ENCODE measurements at places on chromosomes 5 and 9.

DNA sequence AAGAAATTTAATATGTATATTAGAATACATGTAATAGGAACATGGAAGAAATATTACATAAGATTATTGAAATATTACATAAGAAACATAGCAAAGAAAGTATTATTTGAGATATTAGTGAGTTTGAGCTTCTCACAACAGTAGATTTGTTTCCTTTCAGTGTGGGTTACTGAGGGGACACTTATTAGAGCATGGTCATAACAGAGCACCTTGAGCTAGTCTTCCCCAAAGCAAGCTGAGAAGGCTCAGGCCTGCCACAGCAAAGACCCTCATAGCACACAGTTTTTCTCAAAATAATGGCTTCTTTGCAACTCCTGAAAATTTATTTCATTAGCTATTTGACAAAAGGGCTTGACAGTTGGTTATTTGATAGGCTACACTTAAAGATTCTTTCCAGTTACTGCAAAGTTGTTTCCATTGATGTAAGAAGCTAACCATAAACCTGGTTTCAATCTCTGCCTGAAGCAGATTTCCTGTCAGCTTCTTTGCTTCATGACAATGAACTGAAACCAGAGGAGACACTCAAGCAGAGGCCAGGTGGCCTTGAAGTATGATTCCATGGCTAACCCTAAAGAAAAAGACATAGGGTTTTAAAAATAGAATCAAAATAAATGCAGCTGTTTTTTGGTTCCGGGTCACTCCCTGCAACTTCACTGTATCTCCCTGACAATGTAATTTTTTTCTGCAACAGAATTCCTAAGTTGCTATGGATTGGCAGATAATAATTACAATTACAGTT is 68.6 kb downstream of the ERMP1 start:
- DNase-seq: no peak

GRCh38 chr5:52846182-52846842 is 58.6 kb downstream of the ITGA1 start:
- no peak for DNase-seq

DNA sequence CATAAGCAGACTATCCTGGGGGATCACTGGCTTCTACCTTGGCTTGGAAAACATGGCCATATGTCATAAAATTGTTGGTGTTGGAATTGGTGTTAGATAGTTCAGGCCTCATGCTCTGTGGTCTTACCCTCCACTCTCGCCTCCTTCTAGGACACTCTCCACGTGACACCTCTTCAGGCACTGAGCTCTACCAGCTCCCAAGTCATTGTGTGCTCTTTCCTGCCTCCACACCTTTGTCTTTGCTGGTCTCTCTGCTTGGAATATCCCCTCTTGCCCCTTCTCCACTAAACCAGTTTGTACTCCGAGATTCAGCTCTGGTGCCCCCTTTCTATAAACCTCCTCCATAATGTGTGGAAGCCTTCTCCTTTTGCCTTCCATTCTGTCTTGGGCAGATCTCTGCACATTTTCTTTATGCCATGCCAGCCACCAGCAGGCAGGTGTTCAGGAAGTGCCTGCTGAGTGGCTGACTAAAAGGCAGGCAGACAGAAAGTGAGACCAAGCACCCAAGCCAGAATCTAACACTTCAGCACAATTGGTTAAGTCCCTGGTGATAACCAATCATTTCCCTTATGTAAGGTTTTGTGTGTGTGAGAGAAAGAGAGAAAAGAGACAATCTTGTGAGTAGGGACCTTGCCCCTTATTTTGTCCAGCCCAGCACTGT is 37.7 kb downstream of the SAR1B start:
- DNase-seq: no peak

GRCh38 chr5:66702426-66702825 is 106.2 kb downstream of the MAST4 start:
- DNase-seq: no peak

DNA sequence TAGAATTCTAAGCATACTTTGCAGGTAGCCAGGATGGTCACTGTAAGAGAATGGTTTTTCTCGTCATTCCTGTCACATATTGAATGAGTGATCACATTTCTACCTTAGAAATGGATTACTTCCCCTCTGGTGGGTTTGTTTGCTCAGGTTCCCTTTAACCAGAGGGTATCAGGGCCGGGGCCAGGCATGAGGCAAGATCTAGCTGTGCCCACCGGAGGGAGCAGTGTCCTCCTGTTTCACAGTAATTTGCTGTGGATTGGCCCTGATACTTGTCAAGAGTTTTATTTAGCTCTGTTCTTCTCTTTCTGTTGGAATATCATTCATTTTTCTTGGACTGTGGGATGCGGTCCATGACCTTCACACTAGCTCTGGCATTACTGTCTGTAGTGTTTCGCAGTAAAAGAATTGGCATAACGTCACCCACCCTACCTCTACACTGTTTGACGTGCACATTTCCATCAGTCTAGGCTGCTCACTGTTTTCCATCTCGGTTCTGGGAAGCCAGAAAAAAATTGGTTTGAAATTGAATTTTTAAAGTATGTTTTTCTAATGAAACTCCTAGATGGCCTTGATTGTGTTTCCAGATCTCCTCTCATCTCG is 42.4 kb upstream of the ZBED3 start:
- DNase-seq: peak; percentile 71

GRCh38 chr5:177429248-177430040 is 3.0 kb downstream of the GRK6 start:
- no peak for DNase-seq

DNA sequence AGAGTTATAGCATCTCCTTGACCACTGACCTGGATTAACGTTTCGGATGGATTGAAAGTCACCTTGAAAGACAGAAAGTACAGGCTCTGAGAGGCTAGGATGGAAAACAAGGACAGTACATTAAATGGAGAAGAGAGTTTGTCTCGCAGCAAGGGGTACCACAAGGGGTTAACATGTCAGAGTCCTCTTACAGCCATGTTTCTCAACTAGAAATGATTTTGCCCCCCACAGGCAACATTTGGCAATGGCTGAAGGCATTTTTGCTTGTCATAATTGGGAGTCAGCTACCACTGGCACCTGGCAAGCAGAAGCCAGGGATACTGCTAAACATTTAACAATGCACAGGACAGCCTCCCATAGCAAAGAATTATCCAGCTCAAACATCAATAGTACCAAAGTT is 90.8 kb upstream of the EQTN start:
- DNase-seq: no peak

- no peak for DNase-seq
These were observed 943 bp upstream of the ZNF131 start for GRCh38 chr5:43119771-43120170.

DNA sequence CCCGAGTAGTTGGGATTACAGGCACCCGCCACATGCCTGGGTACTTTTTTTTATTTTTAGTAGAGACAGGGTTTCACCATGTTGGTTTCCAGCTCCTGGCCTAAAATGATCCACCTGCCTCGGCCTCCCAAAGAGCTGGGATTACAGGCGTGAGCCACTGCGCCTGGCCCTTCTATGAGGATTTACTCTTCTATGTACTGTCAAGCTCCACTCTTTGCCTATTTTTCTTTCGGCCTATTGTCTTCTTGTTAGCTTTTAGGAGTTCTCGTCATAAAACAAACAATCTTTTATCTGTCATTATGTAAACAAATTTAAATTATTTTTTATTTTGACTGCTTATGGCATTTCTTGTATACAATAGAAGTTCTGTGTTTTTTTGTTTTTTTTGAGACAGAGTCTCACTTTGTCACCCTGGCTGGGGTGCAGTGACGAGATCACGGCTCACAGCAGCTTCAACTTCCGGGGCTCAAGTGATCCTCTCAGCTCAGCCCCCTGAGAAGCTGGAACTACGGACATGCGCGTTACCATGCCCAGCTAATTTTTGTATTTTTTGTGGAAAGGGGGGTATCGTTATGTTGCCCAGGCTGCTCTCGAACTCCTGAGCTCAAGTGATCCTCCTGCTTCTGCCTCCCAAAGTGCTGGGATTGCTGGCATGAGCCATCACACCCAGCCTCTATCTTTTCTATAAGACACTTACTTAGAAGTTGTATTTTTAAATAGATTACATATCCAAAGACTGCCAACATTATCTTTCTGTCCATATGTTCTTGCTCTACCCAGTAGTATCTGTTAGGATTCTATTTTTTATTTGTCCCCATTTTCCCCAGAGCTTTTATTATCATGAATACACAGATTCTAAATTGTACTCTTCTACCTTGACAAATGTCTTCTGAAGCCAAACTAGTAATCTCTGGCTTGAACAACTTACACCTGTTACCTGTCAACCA is 29.2 kb downstream of the CSNK1A1 start:
- no peak for DNase-seq

GRCh38 chr9:122124048-122124447 is 30.9 kb upstream of the TTLL11 start:
- DNase-seq: no peak

- no peak for DNase-seq
These were observed 20.4 kb downstream of the ADAM19 start for GRCh38 chr5:157555037-157555640.

DNA sequence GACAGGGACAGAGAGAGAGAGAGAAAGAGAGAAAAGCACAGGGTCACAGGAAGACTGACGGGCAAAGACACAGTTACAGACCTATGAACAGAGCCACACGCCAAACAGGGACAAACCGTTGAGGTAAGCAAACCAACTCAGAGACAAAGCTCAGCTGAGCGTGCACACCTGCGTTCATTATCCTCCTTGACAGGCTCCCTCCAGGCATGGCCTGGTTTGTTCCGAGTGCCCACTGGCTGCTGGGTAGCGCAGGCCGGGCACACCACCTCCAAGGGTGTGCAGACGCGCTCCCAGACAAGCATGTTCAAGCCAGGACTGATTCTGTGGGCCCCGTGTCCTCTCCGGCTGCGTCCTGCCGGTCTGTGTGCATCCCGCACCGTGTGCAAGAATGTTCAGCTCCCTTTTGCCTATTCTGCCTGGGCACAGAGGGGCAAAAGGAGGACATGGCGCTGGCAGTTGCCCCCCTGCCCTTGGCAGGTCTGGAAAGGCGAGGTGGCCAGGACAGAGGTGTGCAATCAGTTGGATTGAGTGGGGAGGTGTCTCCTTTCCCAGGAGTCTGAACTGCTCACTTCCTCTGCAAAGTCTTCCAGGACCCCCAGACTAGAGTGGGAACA is 467 bp upstream of the SMIM32 start:
- no peak for DNase-seq

- DNase-seq: no peak
These were observed 68.4 kb downstream of the ANKRD33B start for GRCh38 chr5:10632110-10632761.

DNA sequence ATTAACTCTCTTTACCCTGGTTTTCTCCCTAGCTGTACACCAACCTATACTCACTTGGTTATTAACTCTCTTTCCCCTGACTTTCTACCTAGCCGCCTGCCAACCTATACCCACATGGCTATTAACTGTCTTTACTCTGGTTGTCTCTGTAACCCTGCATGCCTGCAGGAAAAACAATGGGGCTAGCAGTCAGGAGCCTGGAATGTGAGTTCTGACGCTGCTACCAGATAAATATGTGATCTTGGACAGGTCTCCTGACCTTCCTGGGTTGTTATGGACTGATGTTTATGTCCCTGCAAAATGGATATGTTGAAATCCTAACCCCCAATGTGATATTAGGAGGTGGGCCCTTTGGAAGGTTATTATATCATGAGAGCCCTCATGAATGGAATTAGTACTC is 119.2 kb downstream of the SMARCA2 start:
- DNase-seq: no peak

DNA sequence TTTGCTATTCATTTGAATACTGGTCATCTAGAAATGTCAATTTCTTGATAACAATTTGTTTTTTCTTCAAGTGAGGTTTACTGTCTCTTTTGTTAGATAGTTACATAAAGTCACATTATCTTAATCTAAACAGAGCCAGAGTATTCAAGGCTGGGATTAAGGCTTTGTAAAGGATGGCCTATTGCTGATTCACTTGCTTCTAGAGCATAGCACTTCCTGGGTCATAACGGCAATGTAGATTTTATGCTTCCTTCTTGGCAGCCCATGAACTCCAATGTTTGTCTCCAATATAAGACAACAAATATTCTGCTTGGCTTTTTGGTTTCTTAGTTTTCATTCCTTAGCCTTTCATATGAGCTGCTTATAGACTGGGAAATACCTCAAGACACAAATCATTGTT is 2007.9 kb upstream of the CDH6 start:
- DNase-seq: no peak

GRCh38 chr9:25691786-25692185 is 13.5 kb upstream of the TUSC1 start:
- DNase-seq: no peak

DNA sequence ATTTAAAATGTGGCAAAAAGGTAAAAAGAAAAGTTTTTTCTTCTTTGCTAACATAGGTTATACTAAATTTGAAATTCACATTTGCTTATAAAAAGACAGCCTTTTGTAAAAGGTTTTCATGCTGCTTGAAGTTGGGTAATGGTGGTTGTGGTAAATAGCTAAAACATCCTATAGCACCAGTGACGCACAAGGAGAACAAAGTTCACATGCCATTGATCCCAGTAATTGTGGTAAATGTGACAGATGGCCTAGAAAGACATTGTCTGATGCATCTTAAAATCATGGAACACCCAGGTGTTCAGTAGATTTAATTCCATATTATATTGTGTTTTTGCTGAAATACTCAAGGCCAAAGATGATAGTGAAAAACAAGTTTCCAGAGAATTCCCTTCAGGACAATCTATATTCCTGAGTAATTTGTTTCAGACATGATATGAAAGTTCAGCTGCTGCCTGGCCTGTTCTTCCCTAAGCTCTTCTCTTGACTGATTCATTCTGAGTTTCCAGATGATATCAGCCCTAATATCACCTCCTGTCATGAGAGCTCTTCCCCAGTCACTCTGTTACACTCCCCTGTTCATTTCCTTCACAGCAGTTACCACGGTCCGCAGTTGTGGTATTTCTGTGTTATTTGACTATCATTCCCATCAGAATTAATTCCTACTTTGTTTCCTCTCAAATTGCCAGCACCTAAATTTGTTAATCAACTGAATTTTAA is 4.6 kb upstream of the FBXL17 start:
- DNase-seq: no peak

- DNase-seq: no peak
These were observed 34.1 kb downstream of the HMGXB3 start for GRCh38 chr5:150034662-150035061.

GRCh38 chr9:38298503-38298902 is 94.0 kb upstream of the ALDH1B1 start:
- no peak for DNase-seq

- no peak for DNase-seq
These were observed 424.1 kb upstream of the KIF2A start for GRCh38 chr5:61881821-61882487.

- DNase-seq: peak; percentile 79
These were observed 72.5 kb downstream of the SPIN1 start for GRCh38 chr9:88460587-88461332.

- no peak for DNase-seq
These were observed 4.0 kb upstream of the RANBP3L start for GRCh38 chr5:36305571-36306326.

DNA sequence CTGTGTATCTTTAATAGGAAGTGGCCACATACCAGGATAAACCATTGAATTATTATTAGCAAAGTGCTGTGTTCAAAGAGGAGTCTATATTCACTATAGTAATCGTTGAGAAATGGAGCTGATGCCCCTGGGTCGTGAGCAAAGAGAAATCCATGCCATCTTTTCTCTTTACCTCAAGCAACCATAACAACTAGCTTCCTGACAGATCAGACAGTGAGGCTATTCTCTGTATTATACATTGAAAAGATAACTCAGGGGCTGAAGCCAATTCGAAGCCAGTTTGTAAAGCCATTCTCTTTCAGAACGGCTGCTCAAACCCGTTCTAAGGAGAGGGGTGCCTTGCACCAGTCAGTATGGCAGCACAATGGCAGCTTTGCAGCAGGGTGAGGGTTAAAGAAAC is 680.6 kb downstream of the SEMA5A start:
- DNase-seq: no peak

Measured in neural progenitor cell (in vitro differentiated cells).